ENCODE measurements at places on chromosomes 6 and 20.

GRCh38 chr6:166267526-166267925 lies 40.7 kb downstream of the PRR18 start:
- no peak for DNase-seq

DNA sequence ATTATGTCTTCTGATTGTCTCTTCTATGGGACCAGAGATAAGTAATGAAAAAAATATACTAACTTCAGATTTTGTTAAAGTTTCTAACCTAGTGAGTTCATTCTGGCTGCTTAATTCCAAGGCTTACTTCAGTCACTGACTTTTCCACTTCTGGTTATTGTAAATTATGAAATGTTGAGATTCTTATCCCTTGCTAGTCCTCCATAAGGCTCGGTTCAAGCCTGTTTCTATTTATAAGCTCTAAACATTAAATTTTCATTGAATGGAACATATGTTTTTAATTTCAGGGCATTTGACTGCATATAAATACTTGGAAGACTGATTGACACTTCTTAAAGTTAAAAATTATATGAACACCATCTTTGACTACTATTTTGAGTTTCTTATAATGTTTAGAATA lies 23.6 kb upstream of the NKAIN2 start:
- DNase-seq = no peak

- DNase-seq = no peak
Observed at GRCh38 chr6:22906091-22906549, 336.8 kb downstream of the HDGFL1 start.

DNA sequence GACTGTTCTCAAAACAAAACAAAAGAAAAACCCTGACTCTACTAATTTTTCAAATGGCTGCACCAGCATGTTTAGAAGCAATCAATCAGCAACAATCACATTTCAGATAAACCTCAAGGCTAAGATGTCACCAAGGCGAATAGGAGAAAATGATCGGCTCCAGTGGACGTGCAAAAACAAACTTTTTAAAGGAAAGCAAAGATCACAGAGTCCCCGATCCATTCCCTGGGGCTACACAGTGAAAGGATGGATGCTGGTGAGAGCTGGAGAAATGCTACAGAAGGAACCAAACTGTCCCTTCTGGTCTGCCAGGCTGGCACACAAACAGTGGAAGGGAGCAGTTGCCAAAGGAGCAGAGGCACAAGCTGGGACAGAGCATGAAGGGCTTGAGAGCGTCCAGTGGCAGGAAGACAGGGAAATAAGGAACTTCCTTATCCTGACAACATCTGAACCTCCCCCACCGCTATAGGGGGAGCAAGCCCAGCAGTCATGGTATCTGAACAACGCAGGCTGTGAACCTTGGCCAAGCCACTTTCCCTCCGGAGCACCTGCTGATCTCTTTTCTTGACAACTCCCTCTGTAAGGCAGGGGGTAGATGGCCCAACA lies 73.7 kb upstream of the HIVEP1 start:
- DNase-seq = no peak

DNA sequence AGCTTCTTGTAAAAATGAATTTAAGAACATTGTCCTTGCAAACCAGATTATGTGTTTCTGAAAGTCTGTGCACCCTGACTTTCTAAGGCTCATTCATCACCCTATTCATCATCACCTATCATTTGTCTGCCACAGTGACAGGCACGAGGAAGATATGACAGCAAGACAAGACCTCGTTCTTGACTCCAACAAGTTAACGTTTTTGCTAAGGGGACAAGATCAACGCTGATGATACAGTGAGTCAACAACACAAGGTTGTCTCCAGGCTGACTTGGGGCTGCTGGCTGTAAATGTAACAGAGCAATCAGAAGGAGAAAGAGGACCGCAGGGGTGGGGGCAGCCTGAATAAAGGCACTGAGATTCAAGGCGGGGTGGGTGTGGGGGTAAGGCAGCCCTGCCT lies 94.2 kb downstream of the FOXC1 start:
- DNase-seq = no peak

GRCh38 chr6:52399511-52400312 lies 20.4 kb upstream of the EFHC1 start:
- peak; percentile 40 for DNase-seq

- no peak for DNase-seq
Observed at GRCh38 chr20:64164123-64164836, at the start of gene MYT1. TSS of gene MYT1 (plus strand) at chr20:64164452. CDS start at chr20:64198862, 34,410 bp downstream.

- DNase-seq = no peak
Observed at GRCh38 chr6:38935051-38935450, 113.5 kb upstream of the GLP1R start.

DNA sequence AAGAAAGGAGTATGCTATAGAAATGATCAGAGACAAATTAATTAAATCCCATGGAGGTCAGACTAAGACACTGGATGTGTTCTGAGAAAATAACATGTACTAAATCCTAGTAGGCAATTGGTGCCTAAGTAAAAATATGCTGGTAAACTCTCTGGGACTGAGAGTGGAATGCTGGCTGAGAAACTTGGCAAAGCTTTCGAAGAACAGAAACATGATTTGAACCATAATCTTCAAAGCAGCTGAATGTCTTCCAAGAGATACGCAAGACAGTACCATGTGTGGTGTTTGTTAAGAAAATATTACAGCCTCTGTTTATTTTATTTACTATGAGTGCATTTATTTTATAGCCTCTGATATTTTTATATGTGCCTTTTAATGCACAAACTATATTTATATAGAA lies 55.2 kb downstream of the EFHC1 start:
- no peak for DNase-seq

- DNase-seq = no peak
Observed at GRCh38 chr6:93927731-93928130, 508.4 kb upstream of the EPHA7 start.

- DNase-seq = no peak
Observed at GRCh38 chr20:14470231-14470899, 133.0 kb upstream of the FLRT3 start.

- DNase-seq = no peak
Observed at GRCh38 chr6:148317739-148318138, 24.9 kb upstream of the SASH1 start.

GRCh38 chr6:88499845-88500699 lies 333.9 kb upstream of the CNR1 start:
- no peak for DNase-seq

DNA sequence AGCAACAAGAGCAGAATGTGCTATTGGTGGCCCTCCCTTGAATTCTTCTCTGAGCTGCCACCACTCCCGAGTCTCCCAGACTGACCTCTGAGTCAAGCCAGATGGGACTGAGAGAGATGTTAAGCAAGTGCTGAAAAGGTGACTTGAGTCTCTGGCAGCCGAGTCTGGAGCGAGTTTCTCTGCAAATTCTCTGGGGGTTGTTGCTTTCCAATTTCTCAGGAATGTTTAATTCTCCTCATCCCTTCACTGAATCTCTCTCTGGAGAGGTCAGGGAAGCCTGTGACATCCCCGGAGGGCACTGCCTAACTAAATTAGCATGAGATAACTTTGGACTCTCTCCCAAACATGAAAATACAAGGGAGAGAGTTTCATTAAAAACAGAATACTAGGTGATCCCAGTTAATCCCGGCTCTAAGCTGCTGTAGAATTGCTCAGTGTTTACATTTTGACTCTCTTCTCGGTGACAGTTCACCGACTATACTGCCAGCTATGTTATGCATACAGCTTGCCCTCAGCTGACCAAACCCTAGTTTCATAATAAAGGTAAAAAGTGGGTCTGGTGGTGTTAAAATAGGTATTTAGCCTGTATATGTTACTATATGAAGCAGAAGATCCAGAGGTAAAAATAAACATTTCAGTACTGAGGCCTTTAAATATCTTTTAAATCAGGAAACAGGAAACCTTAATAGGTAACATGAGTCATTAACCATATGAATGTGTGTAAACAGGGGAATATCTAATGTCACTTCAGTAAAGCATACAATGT lies 157.9 kb downstream of the FOXC1 start:
- peak; percentile 28 for DNase-seq

- DNase-seq = no peak
Observed at GRCh38 chr6:126181890-126182289, 158.0 kb upstream of the CENPW start.

GRCh38 chr6:34955442-34955841 lies 66.4 kb downstream of the ANKS1A start:
- no peak for DNase-seq

- no peak for DNase-seq
Observed at GRCh38 chr6:157634546-157634945, 188.5 kb upstream of the SNX9 start.

- DNase-seq = no peak
Observed at GRCh38 chr6:98808541-98809210, 25.7 kb upstream of the POU3F2 start.

- DNase-seq = no peak
Observed at GRCh38 chr6:37783856-37784584, 35.5 kb upstream of the ZFAND3 start.

GRCh38 chr20:51160821-51161220 lies 137.9 kb upstream of the KCNG1 start:
- no peak for DNase-seq

DNA sequence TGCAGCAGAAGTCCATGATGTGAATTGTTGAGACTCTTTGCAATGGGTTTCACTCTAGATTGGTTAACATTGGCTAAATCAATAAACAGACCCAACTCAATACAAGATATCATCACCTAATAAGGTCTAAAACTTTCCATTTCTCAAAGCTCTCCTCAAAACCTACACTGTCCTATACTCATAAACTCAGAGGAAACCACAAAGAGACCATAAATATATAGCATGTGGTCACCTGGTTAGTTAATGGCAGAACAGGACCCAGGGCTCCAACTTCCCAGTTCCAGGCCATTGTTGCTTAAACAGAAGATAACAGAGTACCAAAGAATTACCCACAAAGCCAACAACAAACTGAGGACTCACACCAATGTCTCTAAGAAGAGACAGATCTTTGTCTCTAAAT lies 12.0 kb downstream of the RTN4IP1 start:
- no peak for DNase-seq

DNA sequence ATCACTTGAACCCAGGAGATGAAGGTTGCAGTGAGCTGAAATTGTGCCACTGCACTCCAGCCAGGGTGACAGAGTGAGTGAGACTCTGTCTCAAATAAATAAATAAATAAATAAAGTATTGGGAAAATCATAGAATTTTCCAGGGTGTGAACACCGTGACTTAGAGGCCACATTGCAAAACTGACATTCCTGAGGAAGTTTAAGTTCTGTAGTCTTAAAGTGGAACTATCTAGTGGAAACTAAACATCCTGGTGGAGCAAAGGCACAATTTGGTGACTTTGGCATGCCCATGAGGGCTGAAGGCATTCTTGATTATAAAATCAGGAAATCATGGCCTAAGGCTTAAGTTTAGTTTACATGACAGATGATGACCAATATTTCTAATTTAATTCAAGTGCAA lies 32.7 kb upstream of the MCM3 start:
- DNase-seq = no peak

GRCh38 chr6:91185072-91185471 lies 598.2 kb upstream of the MAP3K7 start:
- DNase-seq = no peak
